ENCODE measurements at places on chromosomes 2 and 18.

GRCh38 chr18:39793609-39794008 is 2161.4 kb upstream of the PIK3C3 start:
- DNase-seq, result no peak

GRCh38 chr18:31044926-31045325 is 2.4 kb upstream of the DSC3 start:
- DNase-seq, result no peak

GRCh38 chr2:53422979-53423378 is 344.6 kb upstream of the CHAC2 start:
- DNase-seq, result peak; percentile 11

GRCh38 chr2:54459037-54459441 is 2.9 kb downstream of the SPTBN1 start:
- no peak for DNase-seq

GRCh38 chr18:48541026-48541746 is 2.4 kb downstream of the CTIF start:
- peak; percentile 31 for DNase-seq

DNA sequence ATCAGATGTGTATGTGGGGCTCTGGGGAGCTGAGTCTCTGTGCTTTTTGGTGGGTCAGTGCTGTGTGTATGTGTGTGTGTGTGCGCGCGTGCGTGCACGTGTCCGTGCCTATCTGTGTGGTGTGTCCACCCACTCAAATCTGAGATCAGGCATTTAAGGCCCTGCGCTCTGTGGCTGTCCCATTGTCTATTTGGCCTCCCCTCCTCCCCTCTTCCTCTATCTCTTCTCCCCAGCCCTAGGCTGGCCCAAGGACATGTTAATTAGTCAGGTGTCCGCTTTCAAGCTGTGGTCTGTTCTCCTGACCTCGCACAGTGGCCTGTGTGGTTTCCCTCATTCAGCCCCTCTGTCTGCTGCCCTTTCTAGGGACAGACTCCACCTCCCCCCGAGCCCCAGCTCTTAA is 136.4 kb downstream of the DYSF start:
- no peak for DNase-seq

GRCh38 chr2:14944562-14945346 is 312.2 kb downstream of the LRATD1 start:
- DNase-seq, result no peak
